CD4-positive, alpha-beta T cell treated with Interferon alpha-2 for 1 hour (primary cell): ENCODE measurements at places on chromosomes 11 and 22.

- no peak for DNase-seq
These were observed 542.5 kb upstream of the LARGE1 start for GRCh38 chr22:34462795-34463194.

- no peak for DNase-seq
These were observed 25.0 kb downstream of the USP35 start for GRCh38 chr11:78213526-78214330.

DNA sequence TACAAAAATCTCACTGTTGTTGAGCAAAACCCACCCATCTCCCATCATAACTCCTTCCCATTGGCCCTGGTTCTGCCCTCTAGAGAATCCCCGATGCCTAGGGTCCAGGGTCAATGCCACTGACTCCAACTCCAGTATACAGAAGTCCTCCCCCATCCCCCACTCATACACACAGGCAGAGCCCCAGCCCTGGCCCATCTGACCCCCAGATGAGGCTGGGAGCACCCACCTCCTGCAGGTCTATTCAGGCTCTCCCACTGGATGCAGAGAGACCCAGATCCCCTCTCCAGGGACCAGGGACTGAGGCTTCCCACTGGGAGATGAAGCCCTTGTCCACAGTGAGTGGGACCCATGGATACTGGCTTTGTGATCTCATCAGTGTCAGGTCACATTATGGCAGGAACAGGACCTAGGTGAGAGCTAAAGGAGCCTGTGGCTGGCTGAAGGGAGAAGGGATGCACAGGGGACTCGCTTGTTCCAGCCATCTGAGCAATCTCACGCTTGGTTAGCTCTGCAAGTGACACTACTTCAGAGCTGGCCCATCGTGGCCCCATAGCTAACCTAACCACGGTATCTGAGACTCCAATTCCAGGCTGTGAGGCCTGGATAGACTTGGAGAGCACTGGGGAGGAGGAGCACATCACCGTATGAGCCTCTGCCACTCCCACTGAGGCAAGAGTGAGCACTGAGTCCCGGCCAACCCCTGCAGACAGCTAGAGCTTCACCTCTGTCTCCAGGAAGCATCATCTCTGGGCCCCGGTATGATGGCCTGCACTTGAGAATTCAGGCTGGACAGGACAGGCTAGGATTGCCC is 35.7 kb downstream of the TRIM29 start:
- DNase-seq = no peak

GRCh38 chr11:123161376-123162030 is 33.5 kb downstream of the CLMP start:
- no peak for DNase-seq

GRCh38 chr22:34045311-34045710 is 125.0 kb upstream of the LARGE1 start:
- DNase-seq = no peak

DNA sequence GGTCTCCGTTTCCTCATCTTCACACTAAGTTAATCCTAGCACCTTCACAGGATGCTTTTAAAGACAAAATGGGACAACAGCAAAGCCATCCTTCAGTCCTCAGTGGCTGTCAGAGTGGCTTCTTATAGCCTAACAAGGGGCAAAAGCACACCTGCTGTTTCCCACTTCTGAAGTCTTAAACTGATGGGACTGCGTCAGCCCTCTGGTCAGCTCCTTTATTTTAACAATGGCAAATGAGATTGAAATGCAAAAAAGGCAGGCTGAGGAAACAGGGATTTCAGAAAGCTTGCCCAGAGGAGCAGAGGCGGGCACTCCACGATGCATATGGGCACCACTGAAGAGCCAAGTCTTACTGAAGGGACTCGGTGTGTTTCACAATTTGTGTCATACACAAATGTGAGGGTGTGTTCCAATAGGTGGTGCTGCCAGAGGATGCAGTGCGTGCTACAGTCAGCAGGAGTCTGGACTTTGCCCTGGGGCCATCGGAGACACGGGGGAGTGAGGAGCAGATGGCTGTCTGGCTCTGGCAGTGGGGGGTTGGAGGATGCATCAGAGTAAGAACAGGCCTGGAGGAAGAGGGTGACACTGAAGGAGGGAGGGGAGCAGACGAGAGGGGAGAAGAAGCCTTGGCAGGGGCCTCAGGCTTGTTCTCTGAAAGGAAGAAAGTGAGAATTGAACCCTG is 47.3 kb downstream of the TENM4 start:
- no peak for DNase-seq
